ENCODE measurements at places on chromosomes 5 and 9.

DNA sequence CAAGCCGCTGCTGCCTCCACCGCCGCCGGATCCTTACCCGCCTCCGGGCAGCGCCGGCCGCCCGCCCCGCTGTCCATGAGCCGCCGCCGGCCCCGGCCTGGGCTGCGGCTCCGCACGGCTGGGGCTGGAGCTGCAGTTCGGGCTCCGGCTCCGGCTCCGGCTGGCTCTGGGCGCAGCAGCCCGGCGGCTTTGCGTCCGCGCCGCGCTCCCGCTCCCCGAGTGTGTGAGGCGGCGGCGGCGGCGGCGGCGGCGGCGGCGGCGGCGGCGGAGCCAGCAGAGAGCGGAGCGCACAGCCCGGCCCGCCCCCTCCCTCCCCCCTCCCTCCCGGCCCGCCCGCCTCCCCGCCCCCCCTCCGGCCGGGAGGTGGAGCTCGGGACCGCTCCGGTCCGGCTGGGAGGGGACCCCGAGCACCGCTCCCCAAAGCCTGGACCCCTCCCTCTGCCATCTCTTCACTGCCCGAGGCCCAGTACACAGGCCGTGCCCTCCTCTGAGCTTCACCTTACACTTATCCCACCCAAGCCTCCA, at the start of gene PCDH1:
PCDH1 (minus strand) TSS at position 225 of the 525 bp plus-strand sequence; CDS start at position 77, 148 bp downstream.
- DNase-seq, result peak; percentile 65

DNA sequence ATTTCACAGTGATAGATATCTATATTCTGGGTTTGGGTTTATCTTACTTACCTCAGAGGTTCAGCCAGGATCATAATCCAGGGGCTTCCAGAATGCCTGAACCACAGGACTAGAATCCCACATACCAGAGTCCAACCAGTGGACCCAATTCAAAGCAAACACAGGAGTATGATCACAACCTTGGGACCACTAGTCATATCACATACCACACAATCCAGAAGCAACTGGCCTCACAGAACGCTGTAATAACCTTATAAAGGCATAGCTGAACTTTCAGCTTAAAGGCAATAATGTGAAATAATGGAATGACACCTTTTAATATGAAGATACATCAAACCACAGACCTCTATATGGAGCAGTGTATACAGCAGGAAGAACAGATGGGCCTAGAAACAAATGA, 25.3 kb downstream of the RAPGEF6 start:
- DNase-seq, result no peak

DNA sequence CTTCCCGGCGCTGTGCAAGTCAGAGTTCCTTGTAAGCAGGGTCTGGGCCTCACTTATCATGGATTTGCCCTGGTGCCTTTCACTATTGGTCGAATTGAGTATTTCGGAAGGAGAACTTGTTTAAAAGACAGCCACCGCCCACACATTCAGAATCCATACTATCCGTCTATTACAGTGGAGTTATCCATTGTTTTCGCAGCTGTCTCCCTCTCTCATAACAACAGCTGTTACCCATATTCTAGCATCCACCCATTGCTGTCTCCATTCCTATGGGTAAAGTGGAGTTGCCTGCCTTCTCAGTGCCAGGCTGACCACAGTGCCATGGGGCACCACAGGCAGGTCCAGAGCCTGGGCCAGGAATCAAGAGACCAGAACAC, 20.2 kb downstream of the FAXDC2 start:
- no peak for DNase-seq

GRCh38 chr5:14266171-14266570, 123.0 kb downstream of the TRIO start:
- DNase-seq, result no peak

- no peak for DNase-seq
Measured at GRCh38 chr5:73921741-73922140, 295.7 kb downstream of the ARHGEF28 start.

GRCh38 chr5:7073666-7074065, 322.3 kb upstream of the ADCY2 start:
- DNase-seq, result no peak

GRCh38 chr5:20618340-20618739, 630.3 kb upstream of the CDH18 start:
- no peak for DNase-seq

DNA sequence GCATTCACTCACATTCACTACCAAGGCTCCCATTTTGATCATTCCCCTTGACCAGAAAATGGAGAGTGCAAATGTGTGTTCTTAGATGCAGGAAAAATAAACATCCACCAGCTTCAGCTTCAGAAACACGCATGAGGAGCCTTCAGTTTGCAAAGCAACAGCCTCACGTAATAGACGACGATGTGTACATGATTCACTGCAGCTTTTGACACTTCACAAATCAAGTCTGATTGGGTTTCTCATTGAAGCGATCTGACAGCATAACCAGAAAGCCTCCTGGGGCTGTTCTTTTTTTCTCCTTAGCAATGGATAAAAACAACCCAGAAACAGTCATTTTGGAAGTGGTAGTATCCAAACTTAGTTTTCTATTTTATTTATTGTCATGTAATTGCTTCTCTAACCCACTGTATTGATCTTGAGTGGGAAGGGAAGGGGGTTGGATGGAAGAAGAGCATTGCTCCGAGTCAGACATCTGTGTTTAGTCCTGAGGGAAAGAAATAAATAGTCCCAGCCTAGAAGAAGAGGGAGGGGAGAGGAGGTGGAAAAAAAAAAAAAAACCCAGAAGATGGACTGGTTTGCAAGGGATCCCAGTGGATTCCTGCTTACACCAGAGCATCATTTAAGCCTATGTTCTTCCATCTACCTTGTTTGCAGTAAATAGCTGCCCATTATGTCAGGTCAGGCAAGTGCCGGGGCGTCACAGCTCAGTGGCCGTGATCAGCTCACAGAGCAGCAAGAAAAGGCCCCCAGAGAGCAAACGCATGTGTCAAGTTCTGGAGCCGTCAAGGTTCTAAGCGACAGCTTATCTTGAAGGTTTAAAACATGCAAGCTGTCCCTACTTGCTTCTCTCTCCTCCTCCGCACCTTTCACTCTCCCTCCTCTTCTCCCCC, 190.2 kb upstream of the SNX2 start:
- peak; percentile 30 for DNase-seq

DNA sequence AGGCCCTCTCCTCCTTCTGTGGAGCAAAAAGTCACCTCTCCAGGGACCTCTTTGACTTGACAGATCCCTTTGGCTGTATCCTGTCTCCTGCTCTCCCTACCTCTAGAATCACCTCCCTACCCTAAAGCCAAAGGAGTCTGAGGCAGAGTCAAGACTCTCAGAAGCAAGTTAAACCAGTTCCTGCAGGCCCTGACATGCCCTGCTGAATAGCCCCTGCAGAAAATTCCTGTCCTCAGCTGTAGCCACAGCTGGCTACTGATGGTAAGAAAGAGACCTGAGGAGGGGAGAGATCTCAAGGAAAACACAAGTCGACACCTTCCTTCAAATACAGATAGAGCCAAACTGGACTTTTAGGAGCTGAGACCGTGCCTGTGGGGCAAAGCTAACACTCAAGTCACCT, 23.7 kb upstream of the UBAP2 start:
- no peak for DNase-seq

GRCh38 chr5:83049370-83049885, 27.8 kb downstream of the TMEM167A start:
- no peak for DNase-seq

DNA sequence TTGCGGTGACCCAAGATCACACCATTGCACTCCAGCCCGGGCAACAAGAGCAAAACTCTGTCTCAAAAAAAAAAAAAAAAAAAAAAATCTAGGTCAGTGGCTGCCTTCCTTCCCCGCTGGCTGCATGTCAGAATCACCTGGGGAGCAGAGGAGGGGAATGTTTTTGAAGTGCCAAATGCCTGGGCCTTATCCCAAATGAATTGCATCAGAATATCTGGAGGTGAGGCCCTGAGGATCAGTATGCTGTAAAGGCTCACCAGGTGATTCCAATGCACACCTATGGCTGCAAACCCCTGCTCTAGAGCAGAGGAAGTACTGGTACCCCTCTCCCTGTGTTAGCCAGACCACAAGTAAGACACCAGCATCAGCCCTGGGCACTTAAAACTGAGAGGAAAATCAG, 44.7 kb upstream of the GABRP start:
- no peak for DNase-seq

GRCh38 chr9:89999534-90000370, 394.9 kb downstream of the GADD45G start:
- no peak for DNase-seq

DNA sequence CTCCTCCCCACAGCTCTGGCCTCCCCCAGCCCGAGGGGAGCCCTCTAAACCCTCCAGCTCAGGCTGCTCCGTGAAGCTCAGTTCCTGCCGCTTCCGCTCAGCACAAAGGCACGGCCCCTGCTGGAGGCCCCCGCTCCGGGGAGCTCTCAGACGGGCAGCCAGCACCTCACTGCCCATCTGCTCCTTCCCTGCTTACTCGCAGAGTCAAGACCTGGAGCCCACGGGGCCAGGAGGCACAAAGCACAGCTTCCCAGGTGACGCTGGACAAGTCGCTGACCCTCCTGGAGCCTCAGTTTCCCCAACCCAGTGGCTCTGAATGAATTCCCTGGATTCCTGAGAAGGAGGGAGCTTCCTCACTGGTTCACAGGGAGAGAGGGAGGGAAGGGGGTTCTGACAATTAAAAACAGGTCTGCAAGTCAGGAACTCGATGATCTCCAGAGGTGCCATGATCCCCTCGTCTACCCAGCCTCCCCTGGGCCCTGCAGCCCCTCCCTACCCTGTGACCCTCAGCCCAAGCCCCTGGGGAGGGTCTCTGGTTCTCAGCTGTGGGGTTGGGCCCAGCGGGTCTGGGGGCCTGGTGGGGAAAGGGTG, 36.2 kb downstream of the VAV2 start:
- peak; percentile 60 for DNase-seq

- no peak for DNase-seq
Measured at GRCh38 chr5:127040796-127041520, 10.6 kb upstream of the MARCHF3 start.

DNA sequence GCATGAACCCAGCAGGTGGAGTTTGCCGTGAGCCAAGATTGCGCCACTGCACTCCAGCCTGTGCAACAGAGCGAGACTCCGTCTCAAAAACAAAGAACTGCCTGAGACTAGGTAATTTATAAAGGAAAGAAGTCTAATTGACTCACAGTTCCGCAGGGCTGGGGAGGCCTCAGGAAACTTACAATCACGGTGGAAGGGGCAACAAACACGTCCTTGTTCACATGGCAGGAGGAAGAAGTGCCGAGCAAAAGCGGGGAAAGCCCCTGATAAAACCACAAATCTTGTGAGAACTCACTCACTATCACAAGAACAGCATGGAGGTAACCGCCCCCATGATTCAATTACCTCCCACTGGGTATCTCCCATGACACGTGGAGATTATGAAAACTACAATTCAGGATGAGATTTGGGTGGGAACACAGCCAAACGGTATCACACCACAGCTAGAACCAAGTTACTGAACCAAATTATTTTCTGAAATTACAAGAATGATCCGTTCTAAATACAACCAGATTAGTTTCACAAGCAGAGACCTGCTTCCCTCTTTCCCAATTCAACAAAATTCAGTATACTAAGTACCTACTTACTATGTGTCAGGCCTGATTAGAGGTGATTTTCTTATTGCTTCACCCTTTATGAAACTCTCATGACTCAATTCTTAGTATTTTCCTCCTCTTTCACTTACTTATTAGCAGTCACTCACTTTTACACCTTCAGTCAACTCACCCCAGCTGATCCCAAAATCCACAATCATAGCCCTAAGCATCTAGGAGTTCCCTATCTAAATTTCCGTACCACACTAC, 8.4 kb downstream of the UBTD2 start:
- no peak for DNase-seq

DNA sequence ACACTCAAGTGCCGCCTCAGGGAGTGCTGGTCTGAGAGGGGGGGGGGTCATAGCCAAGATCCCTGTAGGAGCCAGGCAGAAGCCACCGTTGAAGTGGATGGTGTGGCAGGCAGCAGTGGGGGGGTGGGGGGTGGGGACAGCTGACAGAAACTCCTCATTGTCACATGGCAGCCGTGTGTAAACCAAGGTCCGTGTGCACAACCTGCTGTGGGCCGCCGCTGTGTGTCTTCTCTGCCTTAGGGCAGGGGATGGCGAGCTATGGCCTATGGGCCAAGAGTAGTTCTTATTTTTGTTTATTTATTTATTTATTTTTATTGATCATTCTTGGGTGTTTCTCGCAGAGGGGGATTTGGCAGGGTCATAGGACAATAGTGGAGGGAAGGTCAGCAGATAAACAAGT, 13.4 kb downstream of the SQSTM1 start:
- no peak for DNase-seq
